ENCODE measurements at places on chromosomes 11 and 22.

DNA sequence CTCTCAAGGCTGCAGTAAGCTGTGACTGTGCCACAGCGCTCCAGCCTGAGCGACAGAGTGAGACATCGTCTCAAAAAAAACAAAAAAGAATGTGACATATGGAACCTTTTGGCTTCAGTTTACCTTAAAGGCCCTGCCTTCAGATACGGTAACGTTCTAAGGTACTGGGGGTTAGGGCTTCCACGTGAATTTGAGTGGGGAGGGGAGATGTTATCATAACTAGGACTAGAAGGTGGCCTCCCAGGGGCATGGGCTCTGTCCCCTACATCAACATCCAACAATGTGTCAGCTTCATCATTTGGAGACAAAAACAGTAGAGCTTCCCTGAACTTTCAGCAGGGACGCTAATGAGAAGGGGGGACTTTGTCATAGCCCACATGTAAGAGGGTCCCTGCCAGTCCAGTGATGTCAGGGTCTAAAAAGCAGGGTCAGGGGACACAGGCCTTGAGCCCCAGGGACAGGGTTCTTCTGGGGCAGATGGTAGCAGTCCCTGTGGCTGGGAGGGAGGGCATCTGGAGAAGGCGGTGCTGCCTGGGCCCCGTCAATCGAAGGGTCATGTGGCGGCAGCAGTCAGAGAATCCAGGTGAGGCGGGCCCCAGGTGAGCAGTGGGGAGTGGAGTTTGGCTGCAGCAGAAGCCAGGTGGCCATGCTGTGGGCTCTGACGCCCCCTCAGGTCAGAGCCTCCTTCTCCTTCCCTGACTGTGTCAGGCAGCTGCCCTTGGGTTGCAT, 79.8 kb downstream of the BCR start:
- DNase-seq, result no peak

- DNase-seq, result peak; percentile 65
Observed at GRCh38 chr11:133834682-133835592, 10.4 kb downstream of the SPATA19 start.

DNA sequence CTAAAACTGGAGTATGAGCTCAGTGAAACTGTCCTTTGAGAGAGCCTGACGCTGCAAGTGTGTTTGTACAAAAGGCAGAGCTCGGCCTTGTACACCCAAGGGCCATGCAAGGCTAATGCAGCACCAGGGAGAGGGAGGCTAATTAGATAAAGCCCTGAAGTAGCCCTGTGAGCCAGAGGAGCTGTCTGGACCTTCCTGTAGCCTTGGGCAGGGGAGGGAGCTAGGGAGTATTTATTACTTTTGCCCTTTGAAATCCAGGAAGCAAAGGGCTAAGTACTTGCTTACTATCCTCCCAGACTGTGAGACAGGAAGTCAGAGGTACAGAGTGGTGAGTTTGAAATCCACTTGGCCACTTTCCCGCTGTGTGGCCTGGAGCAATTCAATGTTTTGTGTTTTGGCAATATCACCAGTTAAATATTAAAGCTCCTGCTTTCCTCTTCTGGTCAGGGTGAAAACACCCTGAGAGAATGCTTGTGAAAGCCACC, 10.2 kb upstream of the LDHA start:
- DNase-seq, result peak; percentile 87

DNA sequence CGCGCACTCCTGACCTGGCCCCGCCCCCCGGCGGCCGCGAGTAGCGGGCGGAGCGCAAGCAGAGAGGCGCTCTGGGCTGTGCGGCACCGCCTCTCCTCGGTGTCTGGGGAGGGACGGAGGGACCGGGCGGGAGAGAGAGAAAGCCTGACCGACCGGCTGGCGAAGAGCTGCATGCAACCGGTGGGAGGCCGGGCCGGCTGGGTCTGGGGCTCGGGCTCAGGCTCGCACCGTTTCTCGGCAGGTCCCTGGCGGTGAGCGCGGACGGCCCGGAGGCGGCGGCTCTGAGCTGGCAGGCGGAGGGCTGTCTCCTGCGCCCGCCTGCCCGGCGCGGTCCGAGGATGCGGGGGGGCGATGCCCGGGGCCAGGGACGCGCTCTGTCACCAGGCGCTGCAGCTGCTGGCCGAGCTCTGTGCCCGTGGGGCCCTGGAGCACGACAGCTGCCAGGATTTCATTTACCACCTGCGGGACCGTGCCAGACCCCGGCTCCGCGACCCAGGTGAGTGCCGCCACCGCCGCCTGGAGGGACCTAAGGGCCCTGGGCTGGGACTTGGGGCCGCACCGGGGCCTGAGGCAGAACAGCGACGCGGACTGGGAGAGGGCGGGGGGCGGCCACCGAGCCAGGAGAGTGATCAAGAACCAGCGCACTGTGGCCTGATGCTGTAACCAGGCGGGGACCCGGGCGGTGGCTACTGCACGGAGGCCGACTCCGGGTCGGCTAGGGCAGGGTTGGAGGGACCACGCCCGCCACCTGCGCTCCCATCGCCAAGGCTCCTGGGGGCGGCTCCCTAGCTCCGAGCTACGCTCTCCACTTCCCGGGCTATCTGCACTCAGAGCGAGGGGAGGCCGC, at the start of gene SYT9:
Gene SYT9, plus strand, starts transcription at position 69 of the 847 bp plus-strand sequence. Its CDS starts 283 bp downstream, at position 352.
- DNase-seq, result peak; percentile 66

DNA sequence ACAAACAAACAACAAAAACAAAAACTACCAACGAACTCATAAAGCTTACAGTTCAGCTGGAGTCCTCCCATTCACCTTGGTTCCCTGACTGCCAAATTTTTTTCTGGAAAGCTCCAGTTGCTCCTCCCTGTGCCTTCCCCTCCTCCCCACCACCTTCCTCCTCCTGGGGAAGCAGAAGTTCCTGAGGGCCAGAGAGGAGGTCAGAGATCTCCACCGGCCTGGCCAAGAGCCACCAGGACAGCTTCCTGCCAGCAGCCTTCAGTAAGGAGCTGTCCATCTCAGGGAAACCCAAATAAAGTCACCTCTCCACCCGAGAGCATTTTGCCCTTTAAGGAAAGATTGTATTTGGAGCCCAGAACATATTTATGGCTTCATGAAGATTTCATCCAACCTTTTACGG, 20.0 kb downstream of the APLNR start:
- no peak for DNase-seq

DNA sequence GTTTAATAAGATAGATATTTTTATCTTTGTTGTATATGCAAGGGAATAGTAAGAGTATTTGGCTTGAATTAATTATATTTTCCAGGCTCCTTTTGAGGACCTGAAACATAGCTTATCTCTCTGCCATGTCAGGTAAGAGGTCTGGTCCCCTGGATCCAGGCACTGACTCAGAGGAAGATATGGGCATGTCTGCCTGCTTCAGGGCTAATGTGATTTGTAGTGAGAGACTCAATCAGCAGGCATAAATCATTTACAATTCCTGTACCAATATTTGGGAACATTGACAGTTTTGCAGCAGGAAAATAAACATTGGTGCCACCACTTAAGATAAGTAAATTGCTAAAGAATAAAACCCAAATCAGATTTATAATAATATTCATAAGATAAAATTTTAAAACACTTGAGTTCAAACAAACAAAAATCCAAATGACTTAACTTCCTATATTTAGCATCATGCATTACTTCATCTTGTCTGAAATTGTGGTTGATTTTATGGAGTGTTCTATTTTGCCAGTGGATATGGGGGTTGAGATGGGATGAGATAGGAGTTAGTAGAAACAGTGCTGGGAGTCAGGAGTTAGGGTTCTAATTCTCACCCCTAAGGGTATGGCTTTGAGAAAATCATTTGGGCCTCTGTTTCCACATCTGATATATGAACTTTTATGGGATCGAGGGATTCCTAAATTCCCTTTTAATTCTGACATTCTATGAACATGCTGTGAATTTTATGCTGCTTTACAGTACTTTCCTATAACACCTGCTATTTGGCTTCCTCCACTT, 5.1 kb upstream of the CALCA start:
- DNase-seq, result no peak

DNA sequence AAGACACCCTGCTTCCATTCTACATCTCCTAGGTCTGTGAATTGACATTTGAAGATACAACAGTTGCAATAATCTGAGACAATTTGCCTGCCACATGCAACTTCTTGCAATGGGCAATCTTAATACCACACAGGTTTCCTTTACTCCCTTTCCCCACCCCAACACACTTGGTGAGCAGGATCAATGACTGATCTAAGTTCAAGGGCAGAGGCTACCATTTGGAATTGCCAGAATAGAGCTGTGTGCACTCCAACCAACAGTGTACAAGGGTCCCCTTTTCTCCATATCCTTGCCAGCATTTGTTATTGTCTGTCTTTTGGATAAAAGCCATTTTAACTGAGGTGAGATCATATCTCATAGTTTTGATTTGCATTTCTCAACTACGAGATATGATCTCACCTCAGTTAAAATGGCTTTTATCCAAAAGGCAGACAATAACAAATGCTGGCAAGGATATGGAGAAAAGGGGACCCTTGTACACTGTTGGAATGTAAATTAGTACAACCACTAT, 2.9 kb upstream of the NNMT start:
- DNase-seq, result peak; percentile 89
